ENCODE measurements at places on chromosomes 13 and 19.

DNA sequence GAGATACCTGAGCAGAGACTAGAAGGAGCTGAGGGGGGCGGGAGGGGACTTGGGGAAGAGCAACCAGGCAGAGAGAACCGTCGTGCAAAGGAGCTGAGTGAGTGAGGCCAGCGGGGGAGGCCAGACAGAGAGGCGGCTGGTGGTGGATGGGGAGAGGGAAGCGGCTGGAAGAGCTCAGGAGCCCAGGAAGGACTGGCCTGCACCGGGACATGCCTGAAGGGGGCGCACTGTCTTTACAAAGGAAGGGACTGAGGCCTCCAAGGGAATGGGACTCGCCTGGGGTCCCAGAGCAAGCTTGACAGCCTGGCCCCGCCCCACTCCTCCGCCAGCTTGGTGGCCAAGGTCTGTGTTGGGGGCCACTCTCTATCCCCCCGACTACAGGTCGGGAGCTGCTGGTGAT lies 14.9 kb downstream of the ONECUT3 start:
- no peak for DNase-seq

DNA sequence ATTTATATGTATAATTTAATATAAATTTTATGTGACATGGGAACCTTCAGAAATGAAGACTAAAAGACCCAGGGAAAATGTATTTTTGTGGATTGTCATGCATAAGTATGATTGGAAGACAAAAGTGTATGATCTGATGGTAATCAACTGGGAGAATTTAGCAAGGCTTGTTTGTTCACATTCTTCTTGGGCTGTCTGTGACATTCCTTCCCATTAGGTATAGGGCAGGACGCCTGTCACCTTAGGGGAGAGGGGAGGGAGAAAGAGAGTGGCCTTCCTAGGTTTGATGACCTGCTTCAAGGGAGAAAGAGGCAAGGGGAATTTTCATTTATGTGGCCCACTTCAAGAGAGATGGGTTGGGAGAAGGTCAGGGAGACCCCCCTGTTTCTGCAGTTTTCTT lies 22.4 kb downstream of the PIBF1 start:
- DNase-seq: no peak

GRCh38 chr13:25391932-25392331 lies 20.2 kb downstream of the ATP8A2 start:
- DNase-seq: no peak

- no peak for DNase-seq
Observed at GRCh38 chr19:15280915-15281683, 48.9 kb upstream of the EPHX3 start.

GRCh38 chr13:63840551-63841421 lies 2425.1 kb upstream of the PCDH20 start:
- no peak for DNase-seq

DNA sequence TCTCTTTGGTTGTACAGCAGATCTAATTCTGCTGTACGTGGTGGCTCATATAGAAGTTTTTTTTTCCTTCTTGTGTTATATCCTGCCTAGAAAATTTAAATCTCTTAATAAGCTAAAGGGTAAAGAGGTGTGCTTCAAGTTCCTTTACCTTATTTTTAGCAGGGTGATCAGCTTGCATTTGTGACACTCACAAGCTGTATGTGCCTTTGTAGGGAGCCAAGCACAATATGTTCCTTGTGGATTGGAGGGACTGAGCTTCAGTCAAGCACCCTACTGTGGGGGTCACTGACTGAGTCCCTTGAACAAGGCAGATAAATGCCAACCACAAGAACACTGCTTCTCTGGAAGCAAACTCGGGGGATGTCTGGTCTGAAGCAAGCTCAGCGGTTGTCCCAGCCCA lies 12.6 kb upstream of the ERICH6B start:
- no peak for DNase-seq

GRCh38 chr19:1377176-1377964 lies 6.3 kb upstream of the NDUFS7 start:
- no peak for DNase-seq

- DNase-seq: no peak
Observed at GRCh38 chr13:112562786-112563383, 25.1 kb downstream of the TUBGCP3 start.

GRCh38 chr13:99724633-99725517 lies 223.6 kb downstream of the TM9SF2 start:
- no peak for DNase-seq

DNA sequence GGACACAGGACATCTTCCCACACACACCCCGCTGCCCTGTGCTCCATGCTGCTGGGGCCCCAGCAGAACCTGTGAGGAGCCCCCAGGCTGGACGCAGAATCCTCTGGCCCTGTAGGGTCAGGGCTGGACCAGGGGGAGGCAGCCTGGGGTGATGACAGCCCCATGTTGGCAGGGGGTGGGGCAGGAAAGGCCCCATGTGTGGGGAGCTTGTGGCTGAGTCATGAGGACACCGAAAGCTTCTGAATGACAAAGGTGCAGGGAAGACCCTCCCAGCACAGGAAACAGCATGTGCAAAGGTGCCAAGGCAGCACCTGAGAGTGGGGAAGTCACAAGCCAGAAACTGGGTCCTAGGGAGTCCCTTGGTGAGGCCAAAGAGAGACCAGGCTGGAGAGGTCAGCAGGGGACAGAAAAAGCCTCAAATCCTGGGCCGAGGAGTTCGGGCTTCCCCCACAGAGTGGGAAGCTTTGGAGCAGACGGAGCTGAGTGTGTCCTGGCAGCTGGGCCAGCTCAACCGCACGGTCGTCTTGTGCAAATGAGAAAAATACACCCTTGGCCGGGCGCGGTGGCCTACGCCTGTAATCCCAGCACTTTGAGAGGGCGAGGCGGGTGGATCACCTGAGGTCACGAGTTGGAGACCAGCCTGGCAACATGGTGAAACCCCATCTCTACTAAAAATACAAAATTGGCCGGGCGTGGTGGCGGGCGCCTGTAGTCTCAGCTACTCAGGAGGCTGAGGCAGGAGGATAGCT lies 17.5 kb downstream of the ATP8B3 start:
- DNase-seq: no peak

GRCh38 chr13:95207769-95208366 lies 93.4 kb downstream of the ABCC4 start:
- DNase-seq: no peak

DNA sequence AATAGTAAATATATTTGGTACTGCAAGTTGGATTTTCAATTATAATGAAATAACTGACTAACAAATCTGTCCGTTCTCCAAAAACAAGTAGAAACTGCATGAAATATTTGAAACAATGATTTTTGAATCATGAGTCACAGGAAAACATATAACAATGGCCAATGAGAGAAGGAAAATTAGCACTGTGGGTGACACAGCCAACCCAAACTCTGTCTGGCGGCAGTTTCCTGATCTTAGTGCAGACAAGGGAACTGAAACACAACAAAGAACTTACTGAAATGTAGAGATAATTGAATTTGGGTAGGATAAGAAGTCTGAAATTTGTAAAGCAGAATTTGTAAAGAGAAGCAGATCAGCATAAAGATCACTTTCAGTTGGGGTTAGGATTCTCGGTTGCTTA lies 2743.3 kb upstream of the PCDH20 start:
- no peak for DNase-seq

- no peak for DNase-seq
Observed at GRCh38 chr13:75850916-75851315, 214.8 kb downstream of the LMO7 start.

DNA sequence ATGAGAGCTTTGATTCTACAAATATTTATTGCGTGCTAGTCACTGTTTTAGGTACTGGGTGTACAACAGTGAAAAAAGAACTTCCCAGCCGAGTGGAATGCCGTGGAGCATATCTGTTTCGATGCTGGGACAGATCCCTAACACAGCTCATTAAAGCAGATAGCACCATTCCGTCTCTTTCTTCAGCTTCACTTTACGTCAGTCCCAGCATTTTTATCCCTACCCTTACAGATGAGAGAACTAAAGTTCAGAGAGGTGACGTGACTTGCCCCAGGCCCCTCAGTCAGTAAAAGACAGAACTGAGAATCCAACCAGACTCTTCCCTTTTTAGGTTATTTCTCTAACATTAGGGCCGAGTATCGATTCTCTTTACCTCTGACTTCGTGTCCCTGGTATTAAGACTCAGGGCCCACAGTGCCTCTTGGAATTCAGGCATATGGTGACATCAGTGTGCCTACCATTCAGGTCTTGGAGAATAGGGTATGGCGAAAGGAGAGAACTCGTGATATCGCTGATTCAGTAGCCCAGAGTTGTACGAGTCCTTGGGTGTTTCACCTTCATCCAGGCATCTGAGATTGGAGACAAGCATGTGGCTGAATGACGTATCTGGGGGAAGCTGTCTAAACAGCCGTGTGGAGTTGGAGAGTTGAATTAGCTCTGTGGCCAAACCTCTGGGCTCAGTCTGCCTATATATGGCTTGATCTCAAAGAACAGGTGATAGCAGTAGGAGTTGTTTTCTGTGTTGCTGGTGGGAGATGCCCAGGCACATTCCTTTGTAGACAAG lies 27.1 kb downstream of the ACTN4 start:
- DNase-seq: no peak

- no peak for DNase-seq
Observed at GRCh38 chr13:98415326-98416070, 161.4 kb downstream of the STK24 start.

GRCh38 chr13:20616059-20616797 lies 49.3 kb downstream of the IFT88 start:
- DNase-seq: no peak

DNA sequence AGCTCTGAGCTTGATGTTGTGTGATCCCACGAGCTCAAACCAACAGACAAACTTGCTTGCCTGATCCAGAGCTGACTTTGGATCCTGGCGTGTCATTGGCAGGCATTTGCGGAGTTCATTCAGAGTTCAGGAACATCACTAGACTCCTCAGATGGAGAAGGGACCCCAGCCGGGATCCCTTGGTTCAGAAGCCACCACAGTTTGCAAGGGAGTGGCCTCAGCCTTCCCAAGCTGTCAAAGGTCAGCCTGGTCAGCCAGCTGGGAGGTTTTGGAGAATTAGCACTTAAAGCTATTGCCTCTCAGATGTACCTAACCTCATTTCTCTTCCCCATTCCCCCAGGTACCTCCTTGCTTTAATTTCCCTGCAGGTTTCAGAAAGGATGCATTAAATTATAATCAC lies 208.8 kb upstream of the SOX21 start:
- no peak for DNase-seq

GRCh38 chr19:18424122-18424889 lies 5.1 kb downstream of the SSBP4 start:
- no peak for DNase-seq

GRCh38 chr13:90868321-90868920 lies 479.1 kb upstream of the MIR17HG start:
- DNase-seq: no peak

- DNase-seq: no peak
Observed at GRCh38 chr13:30976025-30976424, 43.6 kb downstream of the TEX26 start.

- DNase-seq: no peak
Observed at GRCh38 chr19:40413291-40413845, at the start of gene PRX. Gene PRX, minus strand, starts transcription at chr19:40413378. Its CDS starts 5,446 bp downstream, at chr19:40407932.

DNA sequence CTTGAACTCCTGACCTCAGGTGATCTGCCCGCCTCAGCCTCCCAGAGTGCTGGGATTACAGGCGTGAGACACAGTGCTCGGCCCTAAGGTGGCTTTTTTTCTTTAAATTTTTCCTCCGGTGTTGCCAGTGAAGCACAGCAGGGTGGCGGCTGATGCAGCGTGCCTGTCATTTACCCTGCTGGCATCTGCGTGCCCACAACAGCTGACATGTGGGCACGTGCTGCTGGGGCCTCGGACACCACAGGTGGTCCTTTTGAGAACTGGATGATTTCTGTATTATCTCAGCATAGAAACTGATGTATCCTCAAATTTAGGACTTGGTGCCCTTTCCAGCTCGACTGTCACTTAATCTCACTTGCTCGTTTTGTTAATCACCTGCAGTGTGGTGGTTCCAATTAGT lies 31.2 kb upstream of the TEX29 start:
- no peak for DNase-seq

GRCh38 chr13:23766939-23767338 lies 122.3 kb downstream of the MIPEP start:
- no peak for DNase-seq

- no peak for DNase-seq
Observed at GRCh38 chr13:38899571-38899970, 91.1 kb downstream of the STOML3 start.

DNA sequence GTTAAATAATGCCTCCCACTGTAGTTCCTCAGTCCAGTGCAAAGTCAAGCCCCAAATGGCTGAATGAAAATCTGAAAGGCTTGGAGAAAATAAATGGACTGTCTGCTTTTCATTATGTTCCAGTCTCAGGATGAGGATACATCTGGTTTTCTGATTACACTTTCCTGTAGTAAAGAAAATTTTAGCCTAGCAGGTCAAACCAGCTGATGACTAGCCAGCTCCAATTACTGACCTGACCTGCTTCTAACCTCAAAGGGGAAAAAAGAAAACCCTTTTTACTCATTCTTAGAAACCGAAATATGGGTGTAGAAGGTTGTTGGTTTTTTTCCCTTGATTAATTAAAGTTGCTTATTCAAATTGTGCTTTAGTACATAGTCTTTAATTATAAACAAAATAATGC lies 418.4 kb downstream of the EFNB2 start:
- no peak for DNase-seq

- no peak for DNase-seq
Observed at GRCh38 chr19:10235003-10235402, 3.9 kb upstream of the S1PR2 start.

DNA sequence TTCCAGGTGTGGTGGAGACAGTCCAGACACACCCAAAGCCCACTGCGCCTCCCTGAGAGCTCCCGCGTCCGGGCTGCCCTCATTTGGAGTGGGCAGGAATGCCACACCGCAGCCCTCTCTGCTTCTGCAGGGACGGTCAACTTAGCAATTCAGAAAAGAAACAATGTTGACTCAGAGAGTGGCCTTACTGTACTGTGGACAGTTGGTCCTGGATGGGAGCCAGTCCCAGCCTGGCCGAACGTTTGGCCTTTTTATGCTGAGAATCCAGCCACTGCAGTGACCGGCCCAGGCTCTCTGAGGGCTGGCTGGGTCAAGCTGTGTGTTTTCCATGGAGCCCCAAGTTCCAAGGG lies 7.2 kb downstream of the GAS6 start:
- DNase-seq: no peak

DNA sequence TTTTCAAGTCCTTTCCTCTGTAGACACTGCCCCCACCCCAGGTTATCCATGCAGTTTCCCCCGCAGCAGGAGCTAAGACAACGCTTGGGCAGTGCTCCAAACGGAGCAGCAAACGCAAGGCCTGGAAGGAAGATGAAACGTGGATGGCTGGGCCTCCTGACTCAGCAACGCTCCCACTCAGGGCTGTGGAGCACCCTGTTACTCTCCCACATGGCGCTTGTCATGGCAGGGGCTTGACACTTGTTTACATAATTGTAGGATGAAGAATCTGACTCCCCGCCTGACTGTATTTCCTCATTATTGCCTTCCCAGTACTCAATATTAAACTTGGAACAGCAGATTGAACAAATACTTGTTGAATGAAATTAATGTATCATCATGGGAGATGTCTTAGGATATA lies 799 bp upstream of the C1QTNF9B start:
- no peak for DNase-seq

- DNase-seq: no peak
Observed at GRCh38 chr19:12836529-12836863, 1.8 kb upstream of the MAST1 start.

Data from NCI-H187 treated with DMSO at 0.1 percent for 48 hours (cell line).